Renal cortex interstitium (tissue), 15 donors: ENCODE measurements at places on chromosomes 7 and 10. TPM values are rescaled to one million over a fixed set of nuclear protein-coding genes. Genes with fewer than 3 reads are reported as not detected.

The ZFAND2A gene
- polyA plus RNA-seq: 24.6 TPM

The SPDYE5 gene
- polyA plus RNA-seq: 2.5 TPM

The CC2D2B gene
- 1.3 TPM for polyA plus RNA-seq

The SPDYE8 gene
- 0.32 TPM for polyA plus RNA-seq

The PDZD8 gene
- polyA plus RNA-seq: 46.1 TPM

The TRPV6 gene
- polyA plus RNA-seq: 10.4 TPM

The KCNH2 gene
- 20.2 TPM for polyA plus RNA-seq

The ZEB1 gene
- 30.0 TPM for polyA plus RNA-seq

The MSRB2 gene
- polyA plus RNA-seq: 51.5 TPM

The SUGCT gene
- 12.9 TPM for polyA plus RNA-seq

The CFAP43 gene
- 32.8 TPM for polyA plus RNA-seq

The EPO gene
- not detected for polyA plus RNA-seq

The BUD23 gene
- polyA plus RNA-seq: 93.8 TPM

The CLCN1 gene
- 0.23 TPM for polyA plus RNA-seq

The PDIA4 gene
- 196 TPM for polyA plus RNA-seq
